ENCODE measurements at places on chromosomes 6 and 20. TPM values are rescaled to one million over a fixed set of nuclear protein-coding genes. Genes with fewer than 3 reads are reported as not detected.

Gene ZC3H12D
- not detected for total RNA-seq

Gene TTK
- total RNA-seq, result 11.9 TPM

Gene CRYBG1
- total RNA-seq, result 36.5 TPM

Gene KIFC1
- total RNA-seq, result 20.3 TPM

Gene ELMO2
- total RNA-seq, result 31.7 TPM

Gene KHDC1L
- not detected for total RNA-seq

Gene EPPIN
- total RNA-seq, result not detected

Gene ZCCHC3
- 12.1 TPM for total RNA-seq
